Psoas muscle (tissue), 8 donors: ENCODE measurements at places on chromosomes 12 and 14. TPM values are rescaled to one million over a fixed set of nuclear protein-coding genes. Genes with fewer than 3 reads are reported as not detected.

RPS6KL1 gene
- 27.5 TPM for total RNA-seq

TAS2R31 gene
- 0.34 TPM for total RNA-seq

PLEKHG7 gene
- total RNA-seq, result not detected

TCTN1 gene
- total RNA-seq, result 8.6 TPM

ATL1 gene
- total RNA-seq, result 1.4 TPM

SLC25A47 gene
- total RNA-seq, result not detected

FITM1 gene
- total RNA-seq, result 72.8 TPM

SELPLG gene
- 2.3 TPM for total RNA-seq

CAPS2 gene
- 9.8 TPM for total RNA-seq

DNA sequence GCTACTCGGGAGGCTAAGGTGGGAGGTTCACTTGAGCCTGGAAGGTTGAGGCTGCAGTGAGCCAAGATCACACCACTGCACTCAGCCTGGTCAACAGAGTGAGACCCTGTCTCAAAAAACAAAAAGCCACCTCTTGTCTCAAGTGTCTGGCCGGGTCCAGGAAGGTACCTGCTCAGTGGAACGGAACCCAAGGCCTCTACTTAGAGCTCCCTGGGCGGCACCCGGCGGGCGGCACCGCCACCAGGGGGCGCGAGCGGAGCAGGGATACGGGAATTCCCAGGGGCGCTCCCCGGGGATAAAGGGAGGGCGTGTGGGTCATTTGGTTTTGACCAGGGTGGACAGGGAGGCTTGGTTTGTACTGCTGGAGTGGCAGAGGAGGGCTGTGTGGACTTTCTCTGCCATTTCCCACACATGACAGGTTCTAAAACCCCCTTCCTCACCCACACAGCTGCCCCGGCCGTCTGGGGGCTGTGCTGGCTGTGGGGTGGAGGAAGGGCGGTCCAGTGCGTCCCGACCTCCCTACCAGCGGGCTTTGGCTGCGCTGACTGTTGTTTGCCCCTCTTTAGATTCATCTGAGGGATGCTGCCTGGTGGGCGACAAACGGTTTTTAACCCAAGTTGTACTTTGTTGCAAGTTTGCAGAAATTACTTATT, 91.4 kb downstream of the SETD3 start:
- DNase-seq, result peak; percentile 62

- no peak for DNase-seq
Observed at GRCh38 chr12:1174659-1175058, 183.6 kb downstream of the ERC1 start.

DNA sequence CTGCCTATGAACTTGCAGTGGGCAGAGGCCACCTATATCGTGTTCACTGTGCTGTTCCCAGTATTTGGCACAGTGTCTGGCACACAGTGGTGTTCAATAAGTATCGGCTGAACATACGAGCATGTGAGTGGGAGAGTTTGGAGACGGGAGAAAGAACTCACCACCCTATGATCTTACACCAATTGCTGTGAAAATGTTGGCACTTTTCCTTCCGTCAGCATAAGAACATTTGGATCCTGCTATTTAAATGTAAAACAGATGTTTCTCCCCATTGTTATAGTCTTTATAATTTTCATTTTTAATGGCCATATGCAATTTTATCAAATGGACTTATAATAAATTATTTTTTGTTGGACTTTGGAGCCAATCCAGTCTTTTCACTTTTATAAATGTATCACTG, 144.4 kb downstream of the EFCAB11 start:
- no peak for DNase-seq

- DNase-seq, result no peak
Observed at GRCh38 chr12:80193865-80194264, 94.5 kb downstream of the OTOGL start.

GRCh38 chr14:72060460-72060859, 128.2 kb downstream of the RGS6 start:
- DNase-seq, result no peak

DNA sequence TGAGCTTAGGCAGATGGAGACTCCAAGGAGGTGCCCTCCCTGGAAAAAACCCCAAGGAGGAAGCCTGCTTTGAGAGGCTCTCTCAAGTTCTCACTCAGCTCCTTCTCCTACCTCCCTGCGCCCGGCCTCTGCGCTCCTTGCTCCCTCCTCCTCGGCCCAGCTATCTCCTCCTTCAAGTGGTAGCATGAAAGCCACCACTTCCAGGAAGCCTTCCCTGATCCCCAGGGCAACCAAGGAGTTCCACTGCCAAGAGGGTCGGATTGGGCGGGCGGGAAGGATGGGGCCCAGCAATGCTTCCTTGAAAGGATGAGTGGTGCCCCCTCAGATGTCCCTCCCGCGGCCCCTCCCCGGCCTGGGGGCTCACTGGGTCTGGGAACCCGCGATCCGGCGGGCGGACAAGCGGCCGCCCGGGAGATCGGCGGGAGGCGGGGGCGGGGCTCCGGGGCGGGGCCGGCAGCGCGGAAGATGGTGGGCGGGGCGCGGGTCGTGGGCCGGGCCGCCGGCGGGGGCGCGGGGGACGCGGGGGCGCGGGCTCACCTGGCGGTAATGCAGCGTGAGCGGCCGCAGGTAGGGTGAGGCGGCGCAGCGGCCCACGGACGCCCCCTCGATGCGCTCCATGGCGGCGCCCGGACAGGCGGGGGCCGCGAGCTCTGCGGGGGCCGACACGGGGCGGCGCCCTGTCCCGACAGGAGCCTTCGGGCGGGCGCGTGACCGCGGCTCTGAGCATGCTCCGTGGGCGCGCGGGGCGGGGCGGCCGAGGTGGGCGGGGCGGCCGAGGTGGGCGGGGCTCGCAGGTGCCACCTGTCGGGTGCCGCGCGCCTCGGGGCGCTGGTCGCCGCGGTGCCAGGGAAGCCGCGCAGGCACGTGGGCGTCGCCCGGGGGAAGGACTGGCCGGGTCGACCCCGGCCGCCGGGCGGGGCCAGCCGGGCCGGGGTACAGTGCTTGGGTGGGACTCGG, at the start of gene NUDT14:
TSS of gene NUDT14 (minus strand) at position 721 of the 957 bp plus-strand sequence. CDS start at position 618, 103 bp downstream.
- peak; percentile 82 for DNase-seq

GRCh38 chr12:51059086-51059485, 11.0 kb downstream of the LETMD1 start:
- no peak for DNase-seq

DNA sequence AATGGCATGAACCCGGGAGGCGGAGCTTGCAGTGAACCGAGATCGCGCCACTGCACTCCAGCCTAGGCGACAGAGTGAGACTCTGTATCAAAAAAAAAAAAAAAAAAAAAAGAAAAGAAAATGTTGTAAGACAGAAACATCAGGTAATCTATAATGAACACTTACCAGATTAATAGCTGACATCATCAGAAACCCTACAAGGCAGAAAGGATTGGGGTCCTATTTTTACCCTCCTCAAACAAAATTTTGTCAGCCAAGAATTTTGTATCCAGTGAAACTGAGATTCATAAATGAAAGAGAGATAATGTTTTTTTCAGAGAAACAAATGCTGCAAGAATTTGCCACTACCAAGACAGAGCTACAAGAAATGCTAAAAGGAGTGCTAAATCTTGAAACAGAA, 14.1 kb downstream of the CLEC1A start:
- no peak for DNase-seq

DNA sequence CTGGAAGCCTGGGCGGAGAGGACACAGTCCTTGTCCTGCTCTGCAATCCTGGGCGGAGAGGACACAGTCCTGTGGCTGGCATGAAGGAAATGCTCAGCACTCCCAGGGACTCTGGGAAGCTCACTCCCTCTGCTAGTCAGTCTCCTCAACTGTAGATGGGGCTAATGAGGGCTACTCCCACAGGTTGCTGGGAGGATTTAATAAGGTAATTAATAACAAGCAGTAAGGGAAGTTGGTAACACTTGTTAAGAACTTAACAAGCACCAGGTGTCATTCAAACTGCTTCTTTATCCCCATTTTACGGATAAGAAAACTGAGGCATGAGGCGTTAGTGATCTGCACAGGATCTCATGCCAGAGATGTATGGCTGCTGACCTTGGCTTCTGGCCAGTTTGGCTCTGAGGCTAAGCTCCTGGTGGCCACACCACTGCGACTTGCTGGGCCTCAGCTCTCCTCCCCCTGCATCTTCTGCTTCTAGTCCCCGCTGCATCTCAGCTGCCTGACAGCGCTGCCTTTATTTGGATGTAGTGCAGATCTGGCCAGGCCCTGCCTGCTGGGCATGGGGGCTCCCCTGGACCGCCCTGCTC, 54.1 kb upstream of the BEGAIN start:
- no peak for DNase-seq

GRCh38 chr12:3311027-3311402, 180.0 kb upstream of the PRMT8 start:
- DNase-seq, result no peak

- DNase-seq, result no peak
Observed at GRCh38 chr14:42541535-42542001, 934.9 kb downstream of the LRFN5 start.

DNA sequence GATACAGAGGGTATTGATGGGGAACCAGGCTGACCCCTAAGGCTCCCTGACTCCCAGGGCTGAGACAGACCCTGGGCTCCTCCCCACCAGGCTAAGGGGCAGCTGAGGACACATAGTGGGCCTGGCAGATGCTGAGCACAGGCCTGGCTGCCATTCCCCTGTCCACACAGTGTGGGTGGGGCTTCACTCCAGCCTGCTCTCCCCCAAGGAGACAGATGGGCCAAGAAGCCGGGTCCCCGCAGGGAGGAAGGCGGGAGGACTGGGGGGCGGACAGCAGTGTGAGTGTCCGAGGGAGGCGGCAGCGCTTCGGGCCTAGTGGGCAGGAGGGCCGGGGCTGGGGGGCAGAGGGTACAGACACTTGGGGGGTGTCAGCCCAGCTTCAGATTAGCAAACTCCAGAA, 32.0 kb downstream of the RFLNA start:
- no peak for DNase-seq

DNA sequence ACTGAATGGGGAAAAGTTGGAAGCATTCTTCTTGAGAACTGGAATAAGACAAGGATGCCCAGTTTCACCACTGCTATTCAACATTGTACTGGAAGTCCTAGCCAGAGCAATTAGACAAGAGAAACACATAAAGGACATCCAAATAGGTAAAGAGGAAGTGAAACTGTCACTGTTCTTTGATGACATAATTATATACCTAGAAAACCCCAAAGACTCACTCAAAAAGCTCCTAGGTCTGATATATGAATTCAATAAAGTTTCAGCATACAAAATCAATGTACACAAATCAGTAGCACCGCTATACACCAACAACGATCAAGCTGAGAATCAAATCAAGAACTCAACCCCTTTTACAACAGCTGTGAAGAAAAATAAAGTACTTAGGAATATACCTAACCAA, 157.3 kb upstream of the DDHD1 start:
- DNase-seq, result no peak

- DNase-seq, result no peak
Observed at GRCh38 chr12:53803703-53804102, 51.9 kb upstream of the CISTR start.

DNA sequence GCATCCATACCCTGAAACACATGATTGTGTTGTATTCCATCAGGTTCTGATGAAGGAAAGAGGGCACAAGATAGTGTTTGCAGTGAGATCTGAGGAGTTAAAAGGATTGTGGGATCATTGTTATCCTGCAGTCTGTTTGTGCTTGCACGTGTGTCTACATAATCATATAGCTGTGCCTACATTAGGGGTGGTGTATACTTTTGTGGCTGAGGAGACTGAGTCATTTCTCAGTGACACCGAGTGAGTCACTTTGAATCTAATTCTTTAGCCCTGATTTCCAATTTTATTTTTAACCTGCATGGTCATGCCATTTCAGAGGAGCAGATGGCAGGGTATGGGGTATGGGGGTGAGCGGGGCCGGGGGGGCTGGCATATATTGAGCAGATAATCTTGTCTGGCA, 133.2 kb downstream of the ANO4 start:
- DNase-seq, result no peak

DNA sequence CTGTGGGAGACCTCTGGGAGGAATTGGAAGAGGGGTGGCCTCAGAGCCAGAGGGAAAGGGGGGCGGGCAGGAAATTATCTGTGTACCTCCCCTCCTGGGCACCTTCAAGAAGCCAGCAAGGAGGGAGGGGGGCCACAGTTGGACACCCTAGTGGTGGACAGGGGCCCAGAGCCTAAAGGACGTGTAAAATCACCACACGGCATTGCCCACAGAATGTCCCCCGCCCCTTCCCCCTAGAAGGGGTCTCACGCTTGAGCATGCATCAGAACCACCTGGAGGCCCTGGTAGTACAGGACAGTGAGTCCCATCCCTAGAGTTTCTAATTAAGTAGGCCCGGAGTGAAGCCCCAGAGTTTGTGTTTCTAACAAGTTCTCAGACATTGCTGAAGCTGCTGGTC, 8.2 kb downstream of the ENDOU start:
- no peak for DNase-seq

DNA sequence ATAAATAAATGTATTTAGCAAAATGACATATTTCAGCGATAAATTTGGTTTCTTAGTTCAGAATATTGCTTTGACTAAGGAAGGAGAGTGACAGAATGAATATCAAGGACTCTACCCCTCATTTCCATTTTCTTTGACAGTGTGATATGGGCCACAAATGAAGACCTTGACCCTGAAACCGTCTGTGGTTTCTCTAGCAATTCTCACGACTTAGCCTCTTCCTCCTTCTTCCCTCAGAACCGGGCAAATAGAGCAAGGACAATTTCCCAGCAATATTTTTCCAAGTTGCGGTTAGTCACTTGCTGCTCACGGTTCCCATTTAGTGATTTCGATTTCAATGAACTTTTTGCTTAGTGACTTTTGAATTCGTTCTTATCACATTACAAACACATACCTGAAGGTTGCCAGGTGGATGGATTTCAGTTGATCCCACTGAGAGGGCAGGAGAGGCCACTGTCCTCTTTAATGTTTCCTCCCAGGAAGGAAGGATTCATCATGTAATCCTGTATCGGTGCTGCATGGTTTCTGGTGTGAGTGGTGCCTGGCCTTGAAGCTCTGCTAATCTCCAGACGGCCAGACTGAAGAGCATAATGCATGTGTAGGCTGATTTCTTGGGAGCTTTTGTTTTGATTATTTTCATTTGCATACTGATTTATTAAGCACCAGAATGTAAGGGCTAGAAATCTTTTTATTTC, 77.6 kb downstream of the CHST11 start:
- no peak for DNase-seq

DNA sequence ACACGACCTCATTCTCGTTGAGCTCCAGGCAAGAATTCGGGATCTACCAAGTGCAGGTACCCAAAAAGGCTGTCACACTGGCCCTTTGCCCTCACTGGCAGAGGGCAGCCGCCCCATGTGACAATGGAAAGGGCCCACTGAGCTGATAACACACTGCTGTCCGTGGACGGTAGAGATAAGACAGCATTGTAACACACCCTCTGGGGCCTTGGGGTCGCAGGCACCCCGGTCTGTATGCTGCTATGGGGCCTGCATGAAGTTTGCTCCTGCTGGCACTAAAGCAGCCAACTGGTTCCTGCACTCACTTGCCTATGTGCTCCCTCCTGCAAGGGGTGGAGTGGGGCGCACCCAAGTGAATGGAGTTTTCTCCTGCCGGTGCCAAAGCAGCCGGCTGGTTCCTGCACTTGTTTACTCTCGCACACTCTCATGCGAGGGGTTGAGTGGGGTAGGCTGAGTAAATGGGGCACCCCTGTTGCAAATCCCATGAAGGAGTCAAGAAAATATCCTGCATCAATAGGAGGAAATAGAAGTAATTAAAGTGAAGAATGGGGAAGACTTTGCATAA, 477.9 kb downstream of the ATP23 start:
- DNase-seq, result no peak

- no peak for DNase-seq
Observed at GRCh38 chr14:79656496-79656895, 554.8 kb downstream of the DIO2 start.
